ENCODE measurements at places on chromosomes 13 and 19.

GRCh38 chr13:73832128-73832588 lies 302.0 kb downstream of the KLF12 start:
- DNase-seq = no peak

GRCh38 chr13:40986101-40986856 lies 32.8 kb downstream of the ELF1 start:
- DNase-seq = no peak

DNA sequence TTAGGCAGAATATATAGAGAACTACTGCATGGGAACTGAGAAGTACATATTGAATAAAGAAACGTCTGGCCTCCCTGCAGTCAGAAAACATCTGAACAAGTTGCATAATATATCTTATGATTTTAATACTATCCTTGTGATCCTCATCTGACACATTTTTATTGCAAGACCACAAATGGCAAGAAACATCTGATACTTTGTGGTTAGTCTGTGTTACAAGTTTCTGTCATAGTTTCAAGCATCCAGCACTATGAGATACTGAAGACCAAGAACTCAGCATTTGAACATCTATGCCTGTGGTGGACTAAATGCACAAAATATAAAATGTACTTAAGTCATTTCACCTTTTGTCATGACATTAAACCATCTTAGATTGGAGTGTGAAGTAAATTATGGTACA lies 1175.8 kb upstream of the MIR17HG start:
- DNase-seq = no peak

DNA sequence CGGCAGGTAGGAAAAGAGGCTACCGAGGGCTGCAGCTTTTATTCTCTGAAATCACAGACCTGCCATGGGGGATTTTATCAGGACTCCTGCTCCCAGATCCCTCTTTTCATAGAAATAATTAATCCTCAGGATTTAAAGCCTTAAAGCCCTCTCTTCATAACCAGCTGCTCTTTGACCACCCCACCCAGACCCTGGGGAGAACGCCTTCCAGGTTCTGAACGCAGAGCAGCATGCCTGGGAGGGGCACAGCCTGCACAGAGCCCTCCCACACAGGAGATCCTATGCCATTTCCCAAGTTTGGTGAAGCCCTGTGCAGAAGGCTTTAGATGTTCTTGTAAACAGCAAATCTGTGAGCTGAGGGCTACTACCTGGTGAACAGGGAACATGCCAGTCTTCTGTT lies 91.1 kb downstream of the STOML3 start:
- no peak for DNase-seq

DNA sequence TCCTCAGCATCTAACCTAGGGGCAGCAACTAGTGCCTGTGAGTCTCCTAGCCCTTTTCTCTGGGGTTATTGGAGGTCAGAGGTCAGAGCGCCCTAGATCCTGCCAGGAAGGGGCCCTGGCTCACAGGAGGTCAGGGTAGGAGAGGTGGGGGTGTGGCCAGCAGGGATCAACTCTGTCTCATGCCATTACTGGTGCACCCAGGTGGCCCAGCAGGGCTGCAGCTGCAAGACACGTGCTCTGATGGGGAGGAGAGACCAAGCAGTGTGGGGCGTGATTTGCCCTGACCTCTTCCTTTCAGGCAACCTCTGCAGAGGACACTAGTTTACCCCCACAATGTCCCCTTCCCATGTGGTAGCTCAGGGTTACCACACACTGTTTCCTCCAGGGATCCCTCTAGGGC lies 73.3 kb upstream of the ZNF30 start:
- DNase-seq = no peak

DNA sequence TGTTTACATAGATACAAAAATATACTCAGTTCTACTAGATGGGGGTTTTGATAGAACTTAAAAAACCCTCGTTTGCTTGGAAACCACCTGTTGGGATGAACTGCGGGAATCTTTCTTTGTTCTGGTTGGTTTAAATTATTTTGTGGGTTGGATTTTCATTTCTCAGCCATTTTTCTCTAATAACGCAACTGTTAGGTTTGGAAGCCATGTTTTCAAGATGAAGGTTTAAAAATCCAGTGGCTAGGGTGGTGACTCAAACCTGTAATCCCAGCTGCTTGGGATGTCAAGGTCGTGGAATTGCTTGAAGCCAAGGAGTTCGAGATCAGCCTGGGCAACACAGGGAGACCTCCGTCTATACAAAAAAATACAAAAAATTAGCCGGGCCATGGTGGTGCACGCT lies 1.6 kb downstream of the URI1 start:
- DNase-seq = no peak

DNA sequence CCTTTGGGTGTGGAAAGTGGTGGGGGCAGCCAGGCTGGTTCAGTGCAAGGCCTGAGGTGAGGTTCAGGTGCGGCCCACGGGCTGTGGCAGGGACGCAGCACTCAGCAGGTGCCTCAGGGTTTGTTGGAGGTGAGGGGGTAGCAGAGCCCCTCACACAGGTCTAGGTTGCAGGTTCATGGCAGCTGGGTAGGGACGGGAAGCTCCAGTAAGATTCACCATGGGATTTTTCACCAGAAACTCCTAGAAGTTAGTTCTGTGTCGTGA lies 14.0 kb downstream of the MCF2L start:
- DNase-seq = no peak

GRCh38 chr19:46193678-46194077 lies 35.9 kb upstream of the IGFL1 start:
- no peak for DNase-seq

DNA sequence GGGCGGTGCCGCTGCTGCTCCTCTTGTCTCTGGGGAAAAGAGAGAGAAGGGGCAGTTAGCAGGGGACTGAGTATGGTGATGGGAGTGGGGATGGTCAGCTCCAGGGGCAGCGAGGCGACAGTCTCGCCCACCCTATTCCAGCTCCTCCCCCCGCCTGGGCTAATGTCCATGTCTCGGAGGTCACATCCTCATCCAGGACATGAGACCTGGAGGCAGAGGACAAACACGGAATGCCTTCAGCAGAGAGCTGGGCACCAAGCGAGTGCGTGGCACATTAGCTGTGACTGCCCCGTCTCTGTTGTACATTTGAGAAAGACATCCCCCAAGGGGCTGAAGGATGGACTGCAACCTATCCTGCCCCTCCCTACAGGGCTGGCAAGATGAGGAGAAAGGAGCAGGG lies 9.1 kb downstream of the BBC3 start:
- no peak for DNase-seq

DNA sequence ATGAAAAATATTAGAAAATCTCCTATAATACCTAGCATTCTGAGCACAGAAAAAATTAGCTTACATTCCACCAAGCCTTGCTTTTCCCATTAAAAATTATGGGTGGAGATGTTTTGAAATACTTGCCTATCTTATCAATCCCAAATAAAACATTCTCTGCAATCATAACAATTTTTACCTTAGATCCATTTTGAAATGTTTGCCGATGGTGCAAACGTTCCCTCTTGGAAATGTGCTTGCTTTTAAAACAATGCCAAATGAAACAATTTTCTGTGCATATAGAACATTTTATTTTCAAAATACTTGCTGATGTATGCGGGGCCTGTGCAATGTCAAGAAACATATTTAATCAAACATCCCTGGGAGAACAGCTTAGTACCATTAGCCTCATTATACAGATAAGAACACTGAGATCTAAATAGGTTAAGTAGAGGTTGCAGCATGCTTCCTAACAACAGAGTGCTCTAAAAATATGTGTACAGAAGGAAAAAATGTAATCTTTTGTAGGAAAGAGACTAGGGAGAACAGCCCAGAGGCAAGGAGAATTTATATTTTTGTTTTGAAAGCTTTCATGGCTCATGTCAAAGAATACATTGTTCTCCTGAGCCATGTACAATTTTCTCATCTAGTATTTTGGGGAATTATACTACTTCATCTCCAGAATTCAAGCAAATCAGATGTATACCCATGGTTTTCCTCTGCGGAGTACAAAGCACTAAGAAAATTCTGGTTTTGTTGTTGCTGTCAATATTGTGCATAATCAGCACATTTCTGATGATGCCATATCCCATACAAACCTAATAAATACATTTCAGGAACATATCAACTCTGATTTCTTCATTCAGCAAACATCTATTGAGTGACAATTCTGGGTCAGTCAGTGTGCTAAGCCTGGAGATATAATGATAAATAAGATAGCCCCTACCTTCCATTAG lies 25.9 kb upstream of the FNDC3A start:
- DNase-seq = no peak

- DNase-seq = no peak
Observed at GRCh38 chr19:3360421-3361383, 5.7 kb upstream of the NFIC start.

- no peak for DNase-seq
Observed at GRCh38 chr13:102697929-102698648, 3.2 kb upstream of the METTL21C start.

DNA sequence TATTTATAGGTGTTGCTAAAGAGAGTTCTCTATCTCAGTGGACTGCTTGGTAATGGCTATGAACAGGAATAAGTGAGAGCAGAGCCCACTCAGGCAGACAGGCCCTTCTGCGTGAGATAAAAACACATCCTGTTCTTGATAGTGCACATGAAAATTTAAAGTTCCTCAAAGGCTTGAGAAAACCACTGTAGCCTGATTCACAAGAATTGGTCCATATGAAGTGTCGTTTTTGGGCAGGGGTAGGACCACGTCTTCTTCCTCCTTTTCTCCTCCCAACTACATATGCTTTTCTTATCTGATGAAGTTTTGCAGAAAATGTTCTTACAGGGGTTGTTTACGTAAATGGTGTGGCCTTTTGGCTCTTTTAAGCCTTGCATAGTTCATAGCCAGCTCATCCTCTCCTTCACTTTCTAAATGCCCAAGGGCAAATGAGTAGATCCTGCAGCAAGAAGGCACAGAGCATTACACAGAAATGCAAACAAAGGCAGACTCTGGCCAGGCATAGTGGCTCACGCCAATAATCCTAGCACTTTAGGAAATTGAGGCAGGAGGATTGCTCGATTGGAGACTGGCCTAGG lies 53.8 kb downstream of the RNF6 start:
- no peak for DNase-seq

DNA sequence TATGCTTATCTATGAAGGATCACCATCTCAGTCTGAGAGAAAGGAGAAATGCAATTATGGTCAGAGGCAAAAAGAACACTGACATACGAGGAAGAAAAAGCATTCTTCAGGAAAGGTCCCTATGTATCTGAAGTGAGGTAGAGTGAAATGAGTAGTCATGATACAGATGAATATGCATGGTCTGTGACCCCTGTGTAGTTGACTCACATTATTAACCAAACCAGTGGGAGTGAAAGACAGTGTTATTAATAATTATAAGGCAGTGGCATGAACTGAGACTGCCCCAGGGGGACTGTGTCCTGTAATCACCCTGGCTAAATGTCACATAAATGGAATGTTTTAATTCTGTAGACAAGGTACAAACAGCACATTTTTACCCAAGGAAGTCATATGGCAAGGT lies 1320.2 kb upstream of the PCDH9 start:
- no peak for DNase-seq

DNA sequence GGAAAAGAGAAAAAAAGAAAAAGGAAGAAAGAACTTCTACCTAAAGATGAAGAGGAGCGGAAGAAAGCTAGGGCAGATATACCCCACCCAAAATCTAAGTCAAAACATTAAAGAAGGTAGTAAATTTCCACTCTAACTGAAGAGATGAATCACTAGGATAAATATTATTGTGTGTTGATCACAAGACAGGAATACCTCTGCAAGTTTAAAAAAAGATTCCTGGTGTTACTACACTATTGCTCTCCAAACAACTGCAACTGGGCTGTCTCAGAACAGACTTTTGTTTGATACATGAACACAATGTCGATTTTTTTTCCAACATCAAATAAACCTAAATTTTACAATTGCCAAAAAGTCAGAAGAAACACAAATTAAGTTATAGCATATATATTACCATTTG lies 6.8 kb downstream of the HSPH1 start:
- no peak for DNase-seq

GRCh38 chr19:6047741-6048251 lies 62.5 kb downstream of the RFX2 start:
- no peak for DNase-seq

- no peak for DNase-seq
Observed at GRCh38 chr19:38055655-38056521, 148.9 kb downstream of the SIPA1L3 start.

GRCh38 chr13:39685652-39686051 lies 30.2 kb downstream of the COG6 start:
- no peak for DNase-seq

GRCh38 chr13:96020155-96020575 lies 33.0 kb downstream of the UGGT2 start:
- DNase-seq = peak; percentile 19

All from PC-9 (cell line).